Pancreas (tissue), 10 donors: ENCODE measurements at places on chromosomes 11 and 22. TPM values are rescaled to one million over a fixed set of nuclear protein-coding genes. Genes with fewer than 3 reads are reported as not detected.
A peak's percentile ranks its signal among the peaks of the same experiment; 100 is the strongest.

DNA sequence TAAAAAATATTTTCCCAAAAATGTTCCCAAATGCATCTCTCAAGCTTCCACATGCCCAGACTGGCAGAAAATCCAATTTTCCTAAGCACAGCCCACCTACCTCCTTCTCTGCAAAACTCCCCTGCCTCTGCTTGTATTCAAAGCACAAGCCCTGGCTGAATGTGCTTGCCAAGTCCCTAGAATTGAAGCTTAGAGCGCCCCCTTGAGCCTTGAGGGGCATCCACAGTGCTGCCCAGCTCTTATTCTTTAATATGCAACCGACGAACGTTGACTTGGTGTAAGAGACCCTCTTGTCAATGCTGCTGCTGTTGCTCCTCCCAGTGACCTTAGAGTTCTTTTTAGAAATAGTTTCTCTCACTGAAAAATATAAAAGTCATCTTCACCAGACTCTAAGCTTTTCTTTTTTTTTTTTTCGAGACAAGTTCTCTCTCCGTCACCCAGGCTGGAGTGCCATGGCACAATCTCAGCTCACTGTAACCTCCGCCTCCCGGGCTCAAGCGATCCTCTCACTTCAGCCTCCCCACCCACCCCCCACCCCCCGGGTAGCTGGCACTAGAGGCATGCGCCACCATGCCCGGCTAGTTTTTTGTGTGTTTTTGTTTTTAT lies 63.5 kb upstream of the CAPRIN1 start:
- no peaks in the 10 kb centered on the region for H3K36me3 ChIP-seq
- no peaks in the 10 kb centered on the region for H3K27me3 ChIP-seq
- peak; percentile 48 for DNase-seq
- H3K27ac ChIP-seq, result no peak overlapping the region
- no peak overlapping the region for H3K4me3 ChIP-seq

DNA sequence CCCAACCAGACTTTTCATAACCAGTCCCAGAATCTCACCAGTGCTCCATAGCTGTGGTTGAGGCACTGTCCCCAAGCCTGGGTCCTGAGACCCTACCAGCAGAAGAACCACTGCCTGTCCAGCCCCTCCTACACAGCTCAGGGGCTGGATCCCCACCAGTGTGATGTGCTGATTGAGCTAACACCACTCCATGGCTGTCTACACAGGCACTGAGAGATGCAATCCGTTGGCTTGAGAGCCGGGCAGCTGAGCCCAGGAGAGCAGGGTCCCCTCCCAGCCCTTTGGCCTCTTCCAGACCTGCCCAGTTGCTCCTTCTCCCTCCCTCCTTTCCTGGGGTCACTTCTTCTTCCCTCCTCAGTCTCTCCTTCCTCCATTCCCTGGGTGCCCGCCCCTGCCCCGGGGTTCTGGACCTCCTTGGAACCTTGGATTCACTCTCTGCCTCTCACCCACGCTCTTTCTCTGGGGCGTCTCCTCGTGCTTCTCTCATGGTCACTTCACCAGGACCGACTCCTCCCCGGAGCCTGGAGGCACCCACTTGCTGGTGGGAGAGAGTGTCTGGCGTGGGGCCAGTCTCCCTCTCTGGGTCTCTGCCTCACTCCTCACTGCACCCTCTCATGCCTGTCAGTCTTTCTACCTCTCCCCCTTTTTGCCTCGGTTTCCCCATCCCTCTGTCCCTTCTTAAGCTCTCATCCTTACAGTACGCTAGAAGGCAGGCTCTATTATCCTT lies 706 bp upstream of the SCYL1 start:
- DNase-seq, result peak; percentile 84
- no peak overlapping the region for H3K4me3 ChIP-seq
- H3K4me1 ChIP-seq, result no peaks in the 10 kb centered on the region
- H3K36me3 ChIP-seq, result no peaks in the 10 kb centered on the region

DNA sequence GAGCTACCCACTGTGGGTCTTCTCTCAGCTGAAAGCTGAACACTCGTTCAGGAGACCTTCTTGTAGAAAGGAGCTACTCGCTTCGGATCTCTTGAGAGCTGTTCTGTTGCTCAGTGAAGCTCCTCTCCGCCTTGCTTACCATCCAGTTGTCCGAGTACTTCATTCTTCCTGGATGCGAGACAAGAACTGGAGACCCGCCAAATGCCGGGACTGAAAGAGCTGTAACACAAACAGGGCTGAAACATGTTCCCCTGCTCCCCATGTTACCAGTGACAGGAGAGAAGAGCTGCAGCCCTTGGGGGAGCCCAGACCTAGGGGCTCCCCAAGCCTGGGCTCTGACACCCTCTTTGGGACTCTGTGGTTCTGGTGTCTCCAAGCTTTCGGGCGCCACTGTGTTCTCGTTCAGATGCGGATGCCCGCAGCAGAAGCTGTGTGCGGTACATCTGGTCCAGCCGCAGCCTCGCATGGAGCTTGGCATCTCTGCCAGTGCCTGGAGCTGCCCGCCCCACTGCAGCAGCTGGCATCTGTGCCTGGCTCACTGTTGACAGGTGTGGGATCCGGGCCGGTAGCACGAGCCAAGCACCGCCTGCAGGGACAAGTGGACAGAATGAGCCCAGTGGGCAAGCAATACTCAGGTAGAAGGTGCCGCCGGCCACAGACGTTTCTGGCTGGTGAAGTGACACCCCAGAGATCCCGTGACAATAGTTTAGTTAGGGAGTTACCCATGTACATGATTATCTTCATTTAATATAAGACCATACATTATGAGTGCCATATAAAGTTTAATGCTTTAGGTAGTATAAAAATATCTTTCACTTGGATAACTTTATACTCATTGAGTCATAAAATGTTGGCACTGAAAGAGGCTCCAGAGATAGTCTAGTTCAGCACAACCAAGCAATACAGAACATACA lies 49.1 kb downstream of the EMSY start:
- no peak overlapping the region for H3K4me3 ChIP-seq
- H3K27ac ChIP-seq, result no peak overlapping the region
- H3K4me1 ChIP-seq, result no peaks in the 10 kb centered on the region
- no peaks in the 10 kb centered on the region for H3K27me3 ChIP-seq

DNA sequence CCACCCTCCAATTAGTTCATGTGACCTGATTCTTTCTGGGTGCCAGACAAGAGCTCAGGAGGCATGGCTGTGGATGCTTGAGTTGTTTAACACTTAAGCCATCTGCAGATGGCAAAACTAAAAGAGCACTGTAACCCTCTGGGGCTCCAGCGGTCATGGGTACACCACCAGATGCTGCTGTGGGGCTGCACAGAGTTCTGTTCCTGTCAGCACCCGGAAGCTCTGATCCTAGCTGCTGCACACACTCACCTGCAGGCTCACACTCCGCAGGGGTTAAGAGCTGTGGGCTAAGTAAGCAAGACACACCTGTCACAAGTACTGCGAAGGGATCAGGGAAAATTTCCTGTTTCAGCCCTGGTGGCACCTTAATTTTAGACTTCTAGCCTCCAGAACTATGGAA lies 307.8 kb downstream of the C11orf87 start:
- H3K4me3 ChIP-seq, result no peak overlapping the region
- no peak overlapping the region for H3K27ac ChIP-seq

- no peaks in the 10 kb centered on the region for H3K27me3 ChIP-seq
- no peaks in the 10 kb centered on the region for H3K4me1 ChIP-seq
- no peaks in the 10 kb centered on the region for H3K36me3 ChIP-seq
- no peak overlapping the region for H3K27ac ChIP-seq
- H3K4me3 ChIP-seq, result no peak overlapping the region
- DNase-seq, result no peak
These were observed 52.2 kb upstream of the B3GAT1 start for GRCh38 chr11:134464196-134464595.

GRCh38 chr11:71239581-71239980 lies 12.8 kb downstream of the SHANK2 start:
- no peak for DNase-seq
- H3K4me3 ChIP-seq, result no peak overlapping the region
- H3K36me3 ChIP-seq, result no peaks in the 10 kb centered on the region
- H3K27ac ChIP-seq, result no peak overlapping the region

DNA sequence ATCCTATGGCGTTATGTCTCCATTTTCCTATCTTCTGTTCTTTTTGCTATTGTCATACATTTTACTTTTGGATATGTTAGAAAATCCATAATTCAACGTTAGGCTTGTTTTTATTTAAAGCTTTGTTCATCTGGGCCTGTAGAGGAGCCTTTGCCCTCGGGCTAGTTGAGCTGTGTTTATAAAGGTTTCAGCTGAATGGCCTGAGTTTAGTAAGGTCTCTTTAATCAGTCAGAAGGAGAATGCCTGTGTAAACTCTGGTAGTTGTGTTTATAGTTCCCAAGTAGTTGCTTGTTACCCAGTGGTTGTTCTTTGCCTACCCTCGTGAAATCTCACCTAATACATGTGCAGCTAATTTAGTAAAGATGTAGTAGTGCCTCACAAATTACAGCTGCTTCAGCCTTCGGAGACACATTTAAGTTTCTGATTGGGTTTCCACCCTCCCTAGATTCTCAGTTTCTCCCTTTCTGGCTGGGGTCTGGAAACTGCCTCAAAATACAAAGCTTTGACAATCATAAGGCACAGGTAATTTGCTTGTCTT lies 33.1 kb downstream of the MTMR3 start:
- no peaks in the 10 kb centered on the region for H3K36me3 ChIP-seq
- peaks cover 18% of the 10 kb centered on the region for H3K4me1 ChIP-seq
- no peak overlapping the region for H3K27ac ChIP-seq
- no peaks in the 10 kb centered on the region for H3K27me3 ChIP-seq
- H3K4me3 ChIP-seq, result no peak overlapping the region

DNA sequence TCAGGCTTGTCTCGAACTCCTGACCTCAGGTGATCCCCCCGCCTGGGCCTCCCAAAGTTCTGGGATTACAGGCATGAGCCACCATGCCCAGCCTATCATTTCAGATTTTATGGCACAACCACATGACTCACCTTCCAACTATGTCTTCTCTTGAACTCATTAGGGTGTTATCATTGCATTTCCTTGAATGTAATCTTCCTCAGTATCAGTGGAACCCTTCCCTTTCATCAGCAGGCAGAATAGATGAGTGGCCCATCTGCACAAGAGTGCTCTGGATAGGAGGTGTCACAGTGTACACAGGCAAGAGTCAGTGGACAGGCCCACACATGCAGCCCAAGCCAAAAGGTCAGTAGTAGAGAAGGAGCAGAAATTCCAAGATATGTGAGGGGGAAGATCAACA lies 29.1 kb upstream of the AQP11 start:
- H3K36me3 ChIP-seq, result no peaks in the 10 kb centered on the region
- no peak for DNase-seq
- H3K27ac ChIP-seq, result no peak overlapping the region
- no peaks in the 10 kb centered on the region for H3K27me3 ChIP-seq
- H3K4me3 ChIP-seq, result no peak overlapping the region
- H3K4me1 ChIP-seq, result no peaks in the 10 kb centered on the region

DNA sequence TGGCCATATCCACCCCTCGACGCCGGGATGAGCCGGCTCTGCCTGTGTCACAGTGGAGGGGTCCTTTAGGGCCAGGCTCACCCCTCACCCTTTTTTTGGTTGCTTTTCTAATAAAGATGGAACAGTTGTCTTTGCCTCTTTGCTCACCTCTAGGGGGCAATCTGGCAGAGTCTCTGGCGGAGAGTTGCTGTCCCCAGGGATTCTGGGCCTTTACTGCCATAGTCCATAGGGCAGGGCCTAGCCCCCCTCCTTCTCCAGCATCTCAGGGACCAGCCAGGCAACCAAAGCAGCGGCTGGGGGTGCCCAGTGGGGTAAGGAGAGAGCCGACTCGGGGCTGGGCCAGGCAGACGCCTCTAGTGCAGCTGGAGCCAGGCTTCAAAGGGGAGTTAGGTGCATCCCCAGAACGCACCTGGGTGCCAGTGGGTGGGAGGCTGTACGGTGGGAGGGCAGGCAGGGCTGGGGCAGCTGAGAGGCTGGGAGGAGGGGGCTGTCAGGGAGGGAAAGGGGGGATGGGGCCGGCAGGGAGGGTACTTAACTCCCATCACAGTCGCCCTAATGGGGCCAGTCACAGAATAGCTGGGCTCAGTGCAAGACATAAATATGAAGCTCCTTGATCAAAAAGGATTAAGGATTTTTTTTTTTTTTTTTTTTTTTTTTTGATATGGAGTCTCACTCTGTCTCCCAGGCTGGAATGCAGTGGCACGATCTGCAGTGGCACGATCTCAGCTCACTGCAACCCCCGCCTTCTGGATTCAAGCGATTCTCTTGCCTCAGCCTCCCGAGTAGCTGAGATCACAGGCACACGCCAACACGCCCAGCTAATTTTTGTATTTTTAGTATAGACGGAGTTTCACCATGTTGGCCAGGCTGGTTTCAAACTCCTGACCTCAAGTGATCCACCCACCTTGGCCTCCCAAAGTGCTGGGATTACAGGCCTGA lies 2.5 kb upstream of the SUSD2 start:
- H3K4me3 ChIP-seq, result no peak overlapping the region
- H3K27ac ChIP-seq, result no peak overlapping the region
- no peaks in the 10 kb centered on the region for H3K36me3 ChIP-seq
- H3K4me1 ChIP-seq, result no peaks in the 10 kb centered on the region
- no peak for DNase-seq
- no peaks in the 10 kb centered on the region for H3K27me3 ChIP-seq

DNA sequence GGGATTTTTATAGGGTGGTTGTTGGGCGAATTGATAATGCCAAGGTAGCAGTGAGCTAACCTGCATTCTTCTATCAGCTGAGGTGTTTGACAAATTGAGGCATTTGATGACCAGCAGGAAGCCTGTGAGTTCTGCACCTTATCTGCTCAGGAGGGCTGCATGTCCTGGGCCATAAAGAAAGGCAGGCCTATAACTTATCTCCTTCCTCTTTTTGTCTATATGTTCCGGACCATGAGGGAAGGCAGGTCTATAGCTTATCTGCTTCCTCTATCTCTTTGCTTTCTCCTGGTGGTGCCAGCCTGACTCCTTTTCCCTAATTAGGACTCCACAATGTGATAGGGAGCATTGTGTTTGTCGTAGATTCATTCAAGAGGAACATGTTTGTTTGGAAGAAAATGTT lies 8.6 kb upstream of the JAM3 start:
- H3K27me3 ChIP-seq, result no peaks in the 10 kb centered on the region
- no peaks in the 10 kb centered on the region for H3K36me3 ChIP-seq
- H3K4me1 ChIP-seq, result no peaks in the 10 kb centered on the region
- H3K27ac ChIP-seq, result no peak overlapping the region
- no peak overlapping the region for H3K4me3 ChIP-seq

DNA sequence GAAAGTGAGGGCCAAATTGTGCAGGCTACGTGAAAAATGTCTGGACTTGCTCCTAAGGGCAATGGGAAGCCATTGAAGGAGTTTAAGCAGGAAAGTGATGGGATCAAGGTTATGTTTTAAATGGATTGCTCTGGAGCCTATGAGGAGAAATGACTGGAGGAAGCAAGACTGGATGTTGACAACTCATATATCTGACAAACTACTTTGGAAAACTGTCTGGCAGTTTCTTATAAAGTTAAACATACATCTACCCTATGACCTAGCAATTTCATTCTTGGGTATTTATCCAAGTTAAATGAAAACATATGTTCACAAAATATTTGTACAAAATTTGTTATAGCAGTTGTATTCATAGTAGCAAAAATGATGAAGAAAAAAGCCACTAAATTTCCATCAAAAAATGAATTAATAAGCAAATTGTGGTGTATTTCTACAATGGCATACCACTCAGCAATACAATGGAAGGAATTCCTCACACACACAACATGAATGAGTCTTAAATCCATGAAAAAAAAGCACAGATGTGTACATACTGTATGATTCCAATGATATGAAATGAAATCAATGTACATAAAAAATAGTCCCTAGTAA lies 24.1 kb downstream of the FZD4 start:
- H3K4me1 ChIP-seq, result peaks cover 11% of the 10 kb centered on the region
- no peak overlapping the region for H3K27ac ChIP-seq
- H3K36me3 ChIP-seq, result no peaks in the 10 kb centered on the region
- DNase-seq, result no peak

The VSTM5 gene
- 0.27 TPM for polyA plus RNA-seq

The NFAM1 gene
- polyA plus RNA-seq, result 0.45 TPM

The TMEM191C gene
- polyA plus RNA-seq, result 1.8 TPM

The TNNT3 gene
- 6.6 TPM for polyA plus RNA-seq

The POU2AF2 gene
- 0.19 TPM for polyA plus RNA-seq
